ENCODE measurements at places on chromosomes 5 and 9.

DNA sequence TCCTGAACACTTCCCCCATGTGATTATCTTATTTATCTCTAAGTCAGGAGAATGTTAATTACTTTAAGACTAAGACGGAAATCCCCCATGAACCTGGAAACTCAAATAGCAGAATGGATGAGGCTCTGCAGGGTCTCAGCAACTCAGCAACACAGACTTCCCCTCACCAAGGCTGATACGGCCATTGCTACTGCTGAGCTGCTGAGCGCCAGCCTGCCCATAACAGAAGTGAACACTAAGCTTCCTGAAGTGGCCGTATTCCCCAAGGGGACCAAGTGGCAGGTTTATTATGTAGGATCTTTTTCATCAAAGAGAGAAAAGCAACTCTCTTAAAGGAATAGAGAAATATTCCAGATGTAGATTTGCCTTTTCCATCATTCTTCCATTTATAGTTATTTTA lies 311.1 kb downstream of the RFX3 start:
- no peak overlapping the region for H3K27ac ChIP-seq
- DNase-seq = no peak
- H3K27me3 ChIP-seq = no peaks in the 10 kb centered on the region
- no peaks in the 10 kb centered on the region for H3K4me1 ChIP-seq

GRCh38 chr5:100863739-100864138 lies 39.3 kb downstream of the ST8SIA4 start:
- H3K27me3 ChIP-seq = no peaks in the 10 kb centered on the region
- H3K4me1 ChIP-seq = no peaks in the 10 kb centered on the region
- no peak for DNase-seq
- no peak overlapping the region for H3K27ac ChIP-seq

DNA sequence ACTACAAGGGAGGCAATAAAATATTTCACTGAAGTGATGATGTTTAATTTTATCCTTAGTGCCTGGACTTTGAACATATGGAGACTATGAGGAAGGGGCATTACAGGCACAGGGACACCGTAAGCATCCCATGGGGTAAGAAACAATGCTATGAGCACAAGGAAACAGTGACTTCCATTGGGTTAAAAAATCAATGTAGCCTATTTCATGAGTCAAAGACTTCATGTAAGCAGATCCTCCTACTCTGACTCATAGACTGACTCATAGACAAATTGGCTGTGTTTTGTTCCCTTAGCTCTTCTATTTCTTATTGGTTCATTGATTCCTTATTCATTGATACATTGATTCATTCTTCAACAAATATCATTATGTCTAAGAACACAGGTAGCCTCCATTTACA lies 351.0 kb downstream of the PRELID2 start:
- no peaks in the 10 kb centered on the region for H3K27me3 ChIP-seq
- no peaks in the 10 kb centered on the region for H3K36me3 ChIP-seq
- no peak overlapping the region for H3K27ac ChIP-seq
- DNase-seq = no peak
- H3K4me1 ChIP-seq = no peaks in the 10 kb centered on the region

DNA sequence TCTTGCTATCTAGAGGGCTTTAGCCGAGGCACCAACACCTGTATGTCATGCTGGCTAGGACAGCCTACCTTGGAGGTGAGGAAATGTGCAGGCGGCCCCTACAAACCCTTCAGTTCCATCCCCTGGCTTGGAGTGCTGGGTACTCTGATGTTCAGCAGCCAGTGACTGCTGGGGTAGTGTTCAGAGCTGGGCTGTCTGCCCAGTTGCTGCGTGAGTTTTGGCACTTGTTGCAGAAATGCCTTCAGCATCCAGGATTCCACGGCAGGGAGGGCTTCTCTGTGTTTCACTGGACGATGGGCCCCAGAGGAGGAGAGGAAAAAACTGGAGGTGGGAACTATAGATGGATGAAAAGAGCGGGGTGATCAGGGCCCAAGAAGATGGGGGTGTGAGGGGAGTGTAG lies 10.4 kb downstream of the SWI5 start:
- H3K27me3 ChIP-seq = no peaks in the 10 kb centered on the region
- H3K4me3 ChIP-seq = no peak overlapping the region
- no peak overlapping the region for H3K27ac ChIP-seq
- no peak for DNase-seq

DNA sequence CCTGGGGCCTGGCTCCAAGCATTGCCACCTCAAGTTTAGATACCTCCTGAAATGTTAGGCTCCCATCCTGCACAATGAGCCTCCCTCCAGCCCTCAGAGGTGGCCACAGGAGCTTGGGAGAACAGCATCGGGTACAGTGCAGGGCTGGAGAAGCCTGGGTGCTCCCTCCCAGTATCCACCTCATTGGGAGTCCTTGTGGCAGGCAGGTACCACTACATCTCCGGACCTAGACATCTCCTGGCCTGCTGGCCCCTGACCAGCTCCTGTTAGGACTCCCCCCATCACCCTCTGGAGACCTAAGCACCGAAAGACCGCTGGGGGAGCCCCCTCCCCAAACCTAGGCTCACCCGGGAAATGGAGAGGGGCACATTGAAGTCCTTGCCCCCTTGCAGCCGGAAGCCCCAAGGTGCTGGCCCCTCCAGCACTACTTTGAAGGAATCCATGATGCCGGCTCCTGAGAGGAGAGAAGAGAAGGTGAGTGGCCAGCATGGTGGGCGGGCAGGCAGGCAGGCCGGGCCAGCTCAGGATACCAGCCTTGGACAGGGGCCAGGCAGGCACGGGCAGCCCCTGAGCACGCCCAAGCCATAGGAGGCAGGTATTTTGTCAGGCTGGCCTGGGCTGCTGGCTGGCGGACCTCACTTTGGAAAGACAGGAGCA lies 1.2 kb downstream of the PDLIM7 start:
- no peak overlapping the region for H3K27ac ChIP-seq
- no peaks in the 10 kb centered on the region for H3K27me3 ChIP-seq
- no peaks in the 10 kb centered on the region for H3K36me3 ChIP-seq
- peaks cover 22% of the 10 kb centered on the region for H3K4me1 ChIP-seq
- no peak overlapping the region for H3K4me3 ChIP-seq
- no peak for DNase-seq

DNA sequence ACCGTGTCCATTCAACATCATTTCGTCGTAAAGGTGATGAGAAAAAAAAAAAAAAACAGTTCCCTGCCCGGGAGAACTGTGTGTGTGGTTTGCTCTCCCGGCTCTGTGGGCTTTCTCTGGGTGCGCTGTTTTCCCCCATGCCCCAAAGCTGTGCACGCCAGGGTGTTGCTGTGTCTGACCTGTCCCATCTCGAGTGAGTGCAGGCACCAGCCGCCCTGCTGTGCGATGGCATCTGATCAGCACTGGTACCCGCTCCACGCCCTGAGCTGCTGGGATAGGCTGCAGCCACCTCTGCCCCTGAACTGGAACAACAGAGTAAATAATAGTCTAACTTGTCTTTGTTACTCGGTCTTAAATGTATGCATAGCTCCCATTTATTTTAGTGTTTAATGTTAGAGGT lies 33.3 kb downstream of the CEP72 start:
- peaks cover 17% of the 10 kb centered on the region for H3K36me3 ChIP-seq
- DNase-seq = no peak
- no peak overlapping the region for H3K27ac ChIP-seq
- no peaks in the 10 kb centered on the region for H3K4me1 ChIP-seq
- no peak overlapping the region for H3K4me3 ChIP-seq
- H3K27me3 ChIP-seq = no peaks in the 10 kb centered on the region

- H3K36me3 ChIP-seq = no peaks in the 10 kb centered on the region
- no peaks in the 10 kb centered on the region for H3K4me1 ChIP-seq
- DNase-seq = no peak
- H3K27ac ChIP-seq = no peak overlapping the region
- no peaks in the 10 kb centered on the region for H3K27me3 ChIP-seq
Observed at GRCh38 chr5:63928451-63928850, 33.8 kb downstream of the HTR1A start.

- no peak overlapping the region for H3K27ac ChIP-seq
- H3K36me3 ChIP-seq = no peaks in the 10 kb centered on the region
- H3K4me1 ChIP-seq = no peaks in the 10 kb centered on the region
- H3K4me3 ChIP-seq = no peak overlapping the region
- no peaks in the 10 kb centered on the region for H3K27me3 ChIP-seq
Observed at GRCh38 chr9:114606597-114607207, 4.4 kb upstream of the TMEM268 start.

- no peaks in the 10 kb centered on the region for H3K4me1 ChIP-seq
- H3K27ac ChIP-seq = no peak overlapping the region
- H3K4me3 ChIP-seq = no peak overlapping the region
- DNase-seq = no peak
- no peaks in the 10 kb centered on the region for H3K27me3 ChIP-seq
Observed at GRCh38 chr5:59661954-59662615, 231.4 kb downstream of the PDE4D start.

- H3K4me3 ChIP-seq = no peak overlapping the region
- H3K4me1 ChIP-seq = no peaks in the 10 kb centered on the region
- H3K27me3 ChIP-seq = no peaks in the 10 kb centered on the region
Observed at GRCh38 chr9:120324996-120325642, 254.8 kb downstream of the CDK5RAP2 start.

- DNase-seq = no peak
- H3K4me1 ChIP-seq = no peaks in the 10 kb centered on the region
- no peak overlapping the region for H3K4me3 ChIP-seq
- H3K36me3 ChIP-seq = no peaks in the 10 kb centered on the region
- no peak overlapping the region for H3K27ac ChIP-seq
- H3K27me3 ChIP-seq = no peaks in the 10 kb centered on the region
Observed at GRCh38 chr5:54785729-54786591, 199.4 kb downstream of the ESM1 start.

- H3K4me1 ChIP-seq = no peaks in the 10 kb centered on the region
- H3K27ac ChIP-seq = no peak overlapping the region
- no peak for DNase-seq
- no peaks in the 10 kb centered on the region for H3K27me3 ChIP-seq
Observed at GRCh38 chr5:160347448-160347847, 23.0 kb downstream of the C1QTNF2 start.

DNA sequence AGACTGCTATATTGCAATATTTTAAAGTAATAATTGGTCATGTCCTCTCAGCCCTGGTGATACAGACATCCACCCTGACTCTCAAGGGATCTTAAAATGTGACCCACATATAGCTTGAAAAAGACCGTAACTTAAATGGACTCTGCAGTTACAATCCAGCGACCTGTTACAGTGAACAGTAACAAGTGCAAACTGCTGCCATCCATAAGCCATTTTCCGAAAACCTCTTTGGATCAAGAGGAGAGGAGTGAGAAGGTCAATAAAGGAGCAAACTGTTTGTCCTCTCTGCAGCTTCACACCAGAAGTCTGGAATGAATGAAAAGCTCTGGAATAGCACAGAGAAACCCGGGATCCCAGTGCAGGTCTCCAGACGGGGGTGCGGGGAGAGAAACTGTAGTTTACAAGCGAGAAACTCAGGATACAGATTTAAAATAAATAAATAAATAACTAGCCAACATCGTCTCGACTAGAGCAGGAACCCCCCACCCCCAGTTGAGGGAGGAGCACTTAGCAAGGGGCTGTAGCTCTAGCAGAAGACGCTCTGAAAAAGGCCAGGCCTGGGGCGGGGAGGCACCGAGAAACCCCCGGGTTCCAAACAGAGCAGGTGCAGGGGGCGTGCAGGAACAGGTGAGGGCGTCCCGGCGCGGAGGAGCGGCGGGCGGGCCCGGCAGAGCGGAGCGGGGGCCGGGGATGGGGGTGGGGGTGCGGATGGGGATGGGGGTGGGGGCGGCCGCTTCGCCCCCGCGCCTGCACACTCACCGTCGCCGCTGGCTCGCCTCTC lies 572 bp downstream of the ZDHHC21 start:
- no peaks in the 10 kb centered on the region for H3K36me3 ChIP-seq
- H3K27me3 ChIP-seq = no peaks in the 10 kb centered on the region
- no peak overlapping the region for H3K27ac ChIP-seq
- H3K4me1 ChIP-seq = peaks cover 5% of the 10 kb centered on the region
- peak overlapping the region; percentile 75 for H3K4me3 ChIP-seq

GRCh38 chr9:94648185-94648584 lies 8.9 kb upstream of the FBP1 start:
- no peak for DNase-seq
- H3K27me3 ChIP-seq = no peaks in the 10 kb centered on the region
- H3K27ac ChIP-seq = no peak overlapping the region
- H3K36me3 ChIP-seq = no peaks in the 10 kb centered on the region
- H3K4me3 ChIP-seq = no peak overlapping the region

GRCh38 chr5:21709770-21710169 lies 1143.4 kb downstream of the CDH12 start:
- no peaks in the 10 kb centered on the region for H3K36me3 ChIP-seq
- H3K27me3 ChIP-seq = no peaks in the 10 kb centered on the region
- no peak overlapping the region for H3K4me3 ChIP-seq
- H3K4me1 ChIP-seq = no peaks in the 10 kb centered on the region
- H3K27ac ChIP-seq = no peak overlapping the region

GRCh38 chr5:73496984-73497457 lies 1.2 kb upstream of the BTF3 start:
- no peaks in the 10 kb centered on the region for H3K36me3 ChIP-seq
- no peak overlapping the region for H3K4me3 ChIP-seq
- peaks cover 12% of the 10 kb centered on the region for H3K4me1 ChIP-seq
- H3K27me3 ChIP-seq = no peaks in the 10 kb centered on the region
- H3K27ac ChIP-seq = no peak overlapping the region

GRCh38 chr5:151196556-151197290 lies 27.2 kb downstream of the CCDC69 start:
- H3K27me3 ChIP-seq = no peaks in the 10 kb centered on the region
- no peak overlapping the region for H3K27ac ChIP-seq
- no peak overlapping the region for H3K4me3 ChIP-seq

DNA sequence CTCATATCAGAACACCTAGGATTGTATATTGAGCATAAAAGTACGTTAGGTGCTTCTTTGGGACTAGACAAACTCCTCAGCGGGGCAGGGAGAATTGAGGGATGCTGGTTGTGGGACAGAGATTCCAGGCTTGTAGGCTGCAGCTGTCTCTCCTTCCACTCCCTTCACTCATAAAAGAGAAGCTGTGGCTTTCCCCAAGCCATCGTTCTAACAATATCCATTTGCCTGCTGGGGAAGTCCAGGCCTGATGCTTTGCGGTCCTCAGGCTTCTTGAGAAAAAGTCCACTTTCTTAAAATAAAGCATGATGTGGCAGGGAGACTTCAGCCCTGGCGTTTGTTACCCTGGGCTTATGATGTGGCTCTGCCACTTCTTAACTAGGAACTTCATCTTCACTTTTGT lies 129.3 kb upstream of the OSMR start:
- no peak for DNase-seq
- H3K27me3 ChIP-seq = peaks cover 3% of the 10 kb centered on the region
- H3K27ac ChIP-seq = no peak overlapping the region

DNA sequence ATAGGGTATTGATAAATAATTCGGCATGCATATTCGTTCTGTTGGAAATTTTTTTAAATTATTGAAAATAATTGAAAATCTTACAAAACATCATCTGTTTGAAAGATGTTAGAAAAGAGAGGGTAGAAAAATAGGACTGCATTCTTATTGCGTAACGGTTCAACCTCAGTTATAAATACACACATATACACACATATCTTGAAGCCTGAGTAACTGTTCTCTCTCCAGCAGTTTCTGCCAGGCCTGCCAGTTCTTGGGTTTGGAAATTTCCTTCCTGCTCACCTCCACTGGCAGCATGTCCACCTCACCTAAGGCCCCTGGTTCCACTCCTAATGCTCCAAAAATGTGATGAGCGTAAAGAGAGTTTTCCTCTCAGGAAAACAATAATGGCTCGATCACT lies 9.1 kb downstream of the SPATA31E1 start:
- no peaks in the 10 kb centered on the region for H3K4me1 ChIP-seq
- no peak overlapping the region for H3K27ac ChIP-seq
- H3K4me3 ChIP-seq = no peak overlapping the region
- H3K36me3 ChIP-seq = no peaks in the 10 kb centered on the region
- H3K27me3 ChIP-seq = no peaks in the 10 kb centered on the region

Measured in effector memory CD4-positive, alpha-beta T cell (primary cell).